ENCODE measurements at places on chromosomes 16 and 17.

DNA sequence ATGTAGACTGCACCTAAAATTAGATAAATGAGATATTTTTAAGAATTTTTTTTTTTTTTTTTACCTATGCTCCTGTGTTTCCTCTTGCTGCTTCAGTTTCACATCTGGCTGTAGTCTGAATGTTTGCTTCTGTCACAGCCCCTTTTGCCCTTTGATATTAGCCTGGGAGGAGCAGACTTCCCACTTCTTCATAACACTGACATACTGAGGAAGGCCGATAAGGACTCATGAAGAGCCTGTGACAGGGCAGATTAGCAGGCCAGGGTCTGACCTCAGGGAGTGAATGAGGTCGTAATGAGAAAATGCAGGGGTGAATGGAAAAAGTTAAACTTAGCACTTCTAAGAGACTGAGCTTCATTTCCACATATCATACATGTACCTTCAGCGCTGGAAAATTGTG, at the start of gene SLFN14:
Gene SLFN14, minus strand, starts transcription at position 117 of the 400 bp plus-strand sequence. CDS start 2,757 bp downstream, outside the sequence.
- no peak for DNase-seq

GRCh38 chr16:22188595-22189442, 17.3 kb upstream of the EEF2K start:
- no peak for DNase-seq

DNA sequence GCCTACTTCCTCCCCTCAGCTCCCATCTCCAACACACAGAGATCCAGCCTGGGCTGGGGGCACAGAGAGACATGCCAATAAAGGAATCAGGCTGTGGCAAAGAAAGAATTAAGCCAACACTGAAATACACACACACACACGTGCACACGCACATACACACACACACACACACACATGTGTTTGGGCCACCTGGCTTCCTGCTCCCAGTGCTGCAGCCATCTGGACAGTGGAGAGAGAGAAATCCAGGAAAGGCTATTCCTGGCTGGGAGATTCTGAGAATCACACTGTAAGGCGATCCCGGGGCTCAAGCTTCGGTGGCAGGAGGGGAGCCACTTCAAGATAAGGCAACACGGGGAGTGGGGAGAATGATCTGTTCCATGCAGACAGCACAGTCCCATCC, 72.4 kb downstream of the NOG start:
- no peak for DNase-seq

- no peak for DNase-seq
Observed at GRCh38 chr16:67243481-67243880, 3.8 kb downstream of the FHOD1 start.

GRCh38 chr17:37247825-37248224, 128.0 kb upstream of the C17orf78 start:
- no peak for DNase-seq

DNA sequence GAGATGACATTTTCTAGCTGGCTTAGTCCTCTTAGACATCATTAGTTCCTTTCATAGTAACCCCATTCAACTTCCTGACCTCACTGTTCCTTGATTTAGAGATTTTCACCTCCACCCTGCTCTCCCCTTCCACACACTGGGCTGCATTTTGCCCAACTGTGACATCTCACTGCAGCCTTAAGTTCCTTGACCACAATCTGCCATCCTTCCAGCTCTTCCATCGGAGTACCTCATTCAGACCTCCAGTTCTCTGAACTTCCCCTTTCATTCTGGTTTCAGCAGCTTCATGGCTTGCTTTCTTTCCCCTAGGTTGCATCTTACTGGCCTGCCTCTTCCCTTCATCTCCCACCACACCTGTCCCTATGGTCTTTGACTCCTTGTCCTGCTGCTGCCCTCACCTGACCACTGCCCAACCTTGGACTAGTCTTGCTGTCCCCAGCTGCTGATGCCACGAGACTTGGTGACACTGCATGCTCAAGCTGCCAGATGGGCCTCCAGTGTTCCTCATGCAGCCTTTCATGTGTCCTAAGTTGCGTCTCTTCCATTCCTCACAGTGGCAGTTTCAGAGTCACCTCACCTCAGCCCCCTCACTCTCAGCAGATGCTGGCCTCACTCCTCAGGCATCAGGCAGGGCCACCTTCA, 40.8 kb downstream of the NUP88 start:
- no peak for DNase-seq

DNA sequence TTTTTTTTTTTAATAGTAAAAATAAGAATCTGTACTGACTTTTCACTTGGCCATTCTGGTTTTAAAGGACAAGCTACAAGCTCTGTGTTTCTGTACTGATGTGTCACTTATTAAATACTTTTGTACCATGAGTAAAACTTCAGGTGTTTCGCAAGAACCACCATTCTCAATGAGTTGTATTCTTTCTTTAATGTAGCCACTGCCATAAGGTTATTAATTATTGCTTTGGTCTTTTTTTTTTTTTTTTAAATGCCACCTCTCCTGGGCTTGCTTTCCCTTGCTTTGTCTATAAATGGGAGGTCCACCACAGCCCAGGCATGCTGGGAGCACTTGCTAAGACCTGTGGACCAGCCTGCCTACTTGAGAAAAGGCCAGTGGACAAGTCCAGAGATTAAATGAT, 8.4 kb downstream of the ARL2BP start:
- no peak for DNase-seq

GRCh38 chr17:48202959-48203358, 95.4 kb downstream of the SNX11 start:
- no peak for DNase-seq

DNA sequence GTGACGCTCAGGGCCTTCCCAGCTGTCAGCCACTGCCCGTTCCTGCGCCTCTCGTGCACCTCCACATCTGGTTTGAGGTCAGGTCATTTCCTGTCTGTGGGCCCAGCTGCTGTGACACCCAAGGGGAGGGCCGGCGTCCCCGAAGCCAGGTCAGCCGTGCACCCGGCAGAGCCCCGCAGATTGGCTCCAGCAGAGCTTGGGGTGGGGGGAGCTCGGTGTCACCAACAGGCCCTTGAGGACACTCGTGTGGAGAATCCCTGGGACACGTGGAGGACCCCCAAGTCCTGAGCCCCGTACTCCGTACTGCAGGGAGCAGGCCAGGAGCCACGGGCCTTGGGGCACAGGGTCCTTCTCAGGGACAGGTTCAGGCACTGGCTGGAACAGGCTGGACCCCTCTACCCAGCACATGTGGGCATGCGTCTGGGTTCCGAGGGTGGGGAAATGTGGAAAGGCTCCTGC, 4.8 kb downstream of the SPATA2L start:
- no peak for DNase-seq

DNA sequence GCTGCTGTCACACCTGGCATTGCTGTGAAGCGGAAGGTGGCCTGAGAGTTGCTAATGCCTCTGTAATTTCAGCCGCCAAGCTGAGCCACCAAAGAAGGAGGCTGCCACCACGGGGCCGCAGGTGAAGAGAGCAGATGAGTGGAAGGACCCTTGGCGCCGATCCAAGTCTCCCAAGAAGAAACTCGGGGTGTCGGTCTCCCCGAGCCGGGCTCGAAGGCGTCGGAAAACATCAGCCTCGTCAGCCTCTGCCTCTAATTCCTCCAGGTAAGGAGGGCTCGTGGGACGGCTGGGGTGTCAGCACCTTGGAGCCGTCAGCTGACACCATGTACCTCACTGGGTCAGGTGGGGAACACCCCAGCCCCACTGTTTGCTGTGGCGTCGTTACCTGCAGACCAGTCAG, 16.2 kb upstream of the IL17C start:
- no peak for DNase-seq

DNA sequence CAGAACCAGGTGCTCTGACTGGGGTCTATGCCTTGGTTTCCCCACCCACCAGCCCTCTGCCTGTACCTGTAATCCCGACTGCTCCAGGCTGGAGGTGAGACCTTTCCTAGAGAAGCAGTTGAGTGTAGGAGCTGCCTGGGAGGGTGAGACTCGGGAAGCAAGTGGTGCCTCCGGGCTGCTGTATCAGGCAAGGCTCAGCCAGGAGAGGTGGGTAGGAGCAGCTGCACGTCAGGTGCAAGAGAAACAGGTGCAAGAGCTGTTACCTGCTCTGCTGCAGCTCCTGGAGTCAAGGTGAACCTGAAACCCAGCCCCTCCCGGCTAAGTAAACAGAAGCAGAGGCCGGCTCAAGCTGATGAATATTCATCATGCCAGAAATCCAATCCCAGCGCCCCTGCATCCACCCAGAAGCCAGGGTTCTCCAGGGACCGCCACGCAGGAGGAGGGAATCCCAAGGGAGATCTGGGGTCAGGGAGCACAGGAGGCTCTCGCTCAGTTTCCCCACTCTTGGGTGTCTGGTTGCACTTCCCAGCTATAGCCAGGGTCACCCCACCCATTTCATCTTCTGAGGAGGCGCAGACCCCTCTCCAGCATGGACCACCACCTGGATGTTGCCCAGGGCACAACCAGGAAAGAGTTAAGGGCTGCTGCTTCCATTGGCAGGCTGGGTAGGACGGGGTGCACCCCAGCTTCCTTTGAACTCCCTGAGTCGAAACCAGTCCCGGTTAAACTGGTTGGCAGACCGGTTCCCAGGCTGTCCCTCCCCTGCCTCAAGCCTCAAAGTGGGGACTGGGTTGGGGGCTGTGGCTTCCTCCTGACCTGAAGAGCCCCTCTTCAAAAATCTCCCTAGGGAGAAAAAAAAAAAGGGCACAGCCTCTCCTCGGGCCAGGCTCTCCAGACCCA, at the start of gene PRR15L:
Gene PRR15L, minus strand, starts transcription at position 293 of the 900 bp plus-strand sequence. CDS start 4,649 bp downstream, outside the sequence.
- DNase-seq, result no peak

All from stimulated activated CD4-positive, alpha-beta T cell treated with anti-CD3 and anti-CD28 coated beads, Interleukin-1b, Interleukin-23, amount 100 ng/mL, for 1 hour (primary cell).